ENCODE measurements at places on chromosomes 4 and X.

GRCh38 chrX:148771440-148771839 lies 271.0 kb downstream of the AFF2 start:
- no peak for DNase-seq

GRCh38 chr4:183022617-183023016 lies 76.4 kb upstream of the WWC2 start:
- no peak for DNase-seq

GRCh38 chr4:38590046-38590445 lies 74.0 kb upstream of the KLF3 start:
- no peak for DNase-seq

GRCh38 chrX:17046478-17047097 lies 100.1 kb downstream of the REPS2 start:
- peak; percentile 5 for DNase-seq

GRCh38 chr4:137536789-137537561 lies 4.7 kb upstream of the PCDH18 start:
- DNase-seq, result no peak

DNA sequence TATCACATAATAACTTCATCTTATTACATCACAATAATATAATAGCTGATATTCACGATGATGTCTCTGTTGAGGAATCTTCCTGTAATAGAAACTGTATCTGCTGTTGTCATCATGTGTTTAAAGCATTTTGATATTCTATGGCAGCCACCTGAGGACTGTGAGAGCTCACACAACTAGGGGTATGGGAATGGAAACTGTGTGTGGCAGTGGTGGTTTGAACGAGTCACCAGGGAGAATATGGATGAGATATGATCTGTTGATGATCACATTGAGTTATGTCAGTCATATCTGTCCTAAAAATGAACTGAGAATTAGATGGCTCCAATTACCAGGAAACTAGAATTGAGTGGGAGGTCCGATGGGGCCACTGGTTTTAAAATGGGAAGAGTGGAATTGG lies 169.6 kb downstream of the MID1IP1 start:
- no peak for DNase-seq

- no peak for DNase-seq
Measured at GRCh38 chr4:11342401-11342800, 86.3 kb downstream of the HS3ST1 start.

DNA sequence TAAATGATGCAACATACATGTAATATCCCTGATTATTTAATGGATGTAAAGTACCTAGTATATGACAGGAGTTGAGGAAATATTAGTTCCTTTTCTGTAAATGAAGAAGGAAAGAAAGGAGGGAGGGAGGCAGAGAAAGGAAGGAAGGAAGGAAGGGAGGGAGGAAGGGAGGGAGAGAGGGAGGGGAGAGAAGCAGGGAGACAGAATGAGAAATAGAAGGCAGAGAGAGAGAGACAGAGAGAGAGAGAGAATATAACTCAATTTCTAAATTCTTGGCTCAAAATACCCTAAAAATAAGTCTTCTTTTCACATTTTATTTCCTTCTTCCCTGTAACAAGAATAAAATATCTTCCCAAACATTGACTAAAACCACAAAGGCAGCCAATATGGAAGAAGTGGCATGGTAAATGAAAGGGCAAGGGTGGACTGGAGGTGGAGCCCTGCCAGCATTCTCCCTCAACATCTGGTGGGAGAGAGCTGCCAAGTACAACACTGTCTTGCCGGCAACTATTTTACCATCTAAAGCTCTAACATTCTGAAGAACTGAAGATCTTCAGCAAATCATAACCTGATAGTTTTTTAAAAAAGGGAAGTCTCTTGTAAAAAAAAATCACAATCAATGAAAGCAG lies 245.1 kb downstream of the PPP3CA start:
- DNase-seq, result no peak

GRCh38 chr4:145199051-145199716 lies 18.8 kb upstream of the OTUD4 start:
- DNase-seq, result no peak

- DNase-seq, result no peak
Measured at GRCh38 chr4:41267997-41268396, 11.3 kb downstream of the UCHL1 start.

- DNase-seq, result no peak
Measured at GRCh38 chr4:98473046-98473445, 185.4 kb downstream of the TSPAN5 start.

DNA sequence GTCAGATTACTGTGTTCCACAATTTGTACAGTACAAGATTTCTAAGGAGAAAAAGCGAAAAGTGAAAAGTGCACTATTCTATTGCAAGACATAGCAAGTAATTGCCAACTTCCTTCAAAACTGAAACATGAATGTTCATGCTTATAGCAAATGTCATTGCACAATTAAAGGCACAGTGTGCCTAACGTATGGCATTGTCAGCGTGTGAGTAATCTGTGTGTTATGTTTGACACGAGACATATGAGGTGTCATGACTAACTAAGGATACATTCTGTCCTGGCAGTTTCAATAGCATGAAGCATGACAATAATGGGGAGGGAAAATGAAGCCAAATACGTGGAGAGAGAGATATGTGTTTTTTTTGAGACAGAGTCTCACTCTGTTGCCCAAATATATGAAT lies 33.6 kb upstream of the TBC1D9 start:
- no peak for DNase-seq

DNA sequence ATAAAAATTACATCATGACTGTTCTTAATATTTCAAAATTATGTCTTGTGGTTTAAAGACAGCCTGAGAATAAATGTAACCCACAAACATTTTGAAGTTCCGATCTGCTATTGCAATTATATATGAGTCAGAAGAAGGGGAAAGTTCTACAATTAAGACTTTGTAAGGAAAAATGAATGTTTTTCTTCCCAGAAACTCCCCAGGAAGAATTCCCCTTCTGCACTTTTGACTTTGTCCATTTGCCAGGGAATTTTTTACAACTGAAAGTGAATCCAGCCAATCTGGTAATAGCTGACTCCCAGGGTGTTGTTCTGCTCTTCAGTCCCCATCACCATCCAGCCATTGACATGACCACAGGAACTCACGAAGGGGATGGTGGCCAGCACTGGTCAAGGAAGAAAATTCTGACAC lies 61.6 kb upstream of the NOCT start:
- no peak for DNase-seq

- DNase-seq, result no peak
Measured at GRCh38 chr4:152974468-152975379, 38.6 kb downstream of the FHDC1 start.

DNA sequence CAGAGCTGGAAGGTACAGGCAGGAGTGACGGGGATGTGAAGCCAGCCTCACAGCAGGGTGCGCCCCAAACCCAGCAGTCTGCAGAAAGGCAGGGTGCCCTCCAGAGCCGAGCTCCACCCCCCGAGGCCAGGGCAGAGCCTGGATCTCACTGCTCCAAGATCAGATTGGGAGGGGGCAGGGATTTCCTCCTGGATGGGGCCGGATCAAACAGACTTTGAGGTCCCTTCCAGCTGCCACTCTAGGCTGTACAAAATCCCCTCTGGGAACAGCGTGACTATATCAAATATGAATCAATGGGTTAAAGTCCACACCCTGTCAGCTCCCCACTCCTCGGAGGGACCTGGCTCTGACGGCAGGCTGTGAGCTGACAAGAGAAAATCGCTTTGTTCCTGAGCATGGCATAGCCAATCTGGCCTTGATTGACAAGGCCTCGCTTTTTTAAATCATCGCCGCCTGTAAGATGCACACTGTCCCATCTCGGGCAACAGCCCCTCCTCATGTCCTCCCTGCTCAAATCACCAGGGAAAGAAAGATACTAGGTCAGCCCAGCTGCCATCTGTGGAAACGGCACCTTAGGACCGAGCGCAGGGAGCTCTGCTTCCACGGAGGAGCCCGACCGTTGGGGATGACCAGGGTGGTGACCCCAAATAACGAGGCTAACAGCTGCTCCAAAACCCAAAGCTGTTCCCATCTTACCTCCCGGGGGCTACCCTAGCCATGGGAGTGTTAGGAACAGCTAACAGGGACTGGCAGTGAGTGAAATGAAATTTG lies 39.9 kb downstream of the PSAPL1 start:
- DNase-seq, result no peak

DNA sequence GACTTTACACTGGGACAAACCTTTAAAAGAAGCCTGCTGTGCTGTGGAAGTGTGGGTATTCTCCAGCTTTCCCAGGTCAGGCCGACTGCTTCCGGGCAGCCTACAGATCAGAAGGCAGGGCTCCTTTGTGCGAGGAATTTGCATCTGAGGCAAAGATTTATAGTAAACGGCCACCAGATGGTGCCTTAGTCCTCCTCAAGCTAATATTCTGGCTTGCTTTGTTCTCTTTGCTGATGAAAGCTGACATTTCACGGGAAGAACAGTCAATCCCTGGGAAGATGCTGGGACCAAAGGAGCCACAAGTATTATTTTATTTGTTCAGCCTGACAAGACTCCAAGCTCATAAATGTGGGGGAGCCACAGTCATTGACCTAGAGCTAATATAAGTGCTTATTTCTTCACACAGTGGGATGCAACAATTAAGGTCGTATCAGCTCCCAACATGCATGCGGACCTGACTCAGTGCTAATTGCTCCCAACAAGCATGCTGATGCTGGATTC lies 120.7 kb upstream of the TRIM2 start:
- no peak for DNase-seq

DNA sequence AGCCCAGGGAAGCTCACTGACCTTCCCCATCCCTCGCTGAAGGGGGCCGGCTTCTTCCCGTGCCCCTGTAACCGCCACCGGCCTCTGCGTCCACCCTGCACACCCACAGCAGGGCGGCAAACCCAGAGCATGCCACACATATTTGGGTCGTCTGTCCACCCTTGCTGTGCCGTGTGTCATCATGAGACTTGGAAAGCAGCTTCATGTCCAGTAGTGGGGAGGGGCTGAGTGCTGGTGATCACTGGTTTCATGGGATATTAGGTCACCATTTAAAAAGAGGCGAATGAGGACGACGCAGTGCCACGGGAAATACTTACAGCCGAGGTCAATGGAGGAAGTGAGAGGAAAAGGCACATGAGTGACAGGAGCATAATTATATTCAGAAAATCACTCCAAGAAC lies 74.8 kb downstream of the HTRA3 start:
- DNase-seq, result no peak

DNA sequence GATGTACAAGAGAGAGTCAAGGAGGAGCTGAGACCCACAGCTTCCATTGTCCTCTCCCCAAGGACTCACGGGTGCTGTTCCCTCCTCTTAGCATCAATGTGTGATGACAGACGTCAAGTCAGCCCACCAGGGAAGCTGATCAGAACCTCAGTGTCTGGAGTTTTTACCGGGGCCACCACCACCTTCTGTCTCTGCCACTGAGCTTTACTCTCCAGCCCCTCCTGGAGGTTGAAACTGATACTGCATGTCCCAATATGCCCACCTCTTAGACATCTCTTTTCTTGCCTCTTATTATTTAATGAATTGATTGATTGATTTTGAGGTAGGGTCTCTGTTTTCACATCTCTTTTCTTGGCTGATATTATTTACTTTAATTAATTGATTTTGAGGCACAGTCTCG lies 10.3 kb upstream of the AKAP17A start:
- DNase-seq, result no peak

- no peak for DNase-seq
Measured at GRCh38 chr4:39698424-39699009, 581 bp downstream of the UBE2K start.

GRCh38 chrX:129772796-129773431 lies 6.8 kb upstream of the SASH3 start:
- no peak for DNase-seq

DNA sequence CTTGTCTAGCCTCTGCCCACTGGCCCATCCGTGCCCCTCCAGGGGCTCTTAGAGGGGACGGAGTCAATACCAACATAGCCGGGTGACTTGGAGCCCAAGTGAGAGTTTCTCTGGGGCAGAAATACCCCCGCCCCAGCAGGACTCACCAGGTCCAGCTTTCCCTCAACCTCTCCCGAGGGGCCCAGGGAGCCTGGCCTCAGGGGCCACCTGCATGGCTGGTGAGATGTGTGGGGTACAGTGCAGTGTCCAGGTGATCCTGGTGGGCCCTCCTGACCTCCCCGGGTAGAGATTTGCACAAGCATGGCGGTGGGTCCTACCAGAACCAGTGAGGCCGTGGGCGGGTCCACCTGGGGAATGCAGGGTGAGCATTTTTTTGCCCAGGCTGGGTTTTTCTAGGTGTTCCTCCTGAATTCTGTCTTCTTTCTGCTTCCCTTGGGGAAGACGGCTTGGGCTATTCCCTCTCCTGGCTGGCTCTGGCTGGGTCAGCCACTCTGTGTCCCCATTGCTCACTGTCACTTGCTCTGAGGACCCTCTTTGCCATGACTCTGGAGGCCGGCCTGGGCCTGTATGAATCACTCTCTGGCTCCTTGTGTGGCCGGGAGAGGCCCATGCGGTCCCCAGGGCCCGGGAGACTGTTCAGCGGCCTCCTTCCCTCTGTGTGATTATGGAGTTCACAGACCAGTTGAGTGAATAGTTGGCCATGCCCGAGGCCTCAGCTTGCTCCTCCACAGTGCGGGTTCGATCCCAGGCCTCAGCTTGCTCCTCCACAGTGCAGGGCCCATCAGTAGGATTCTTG lies 71.0 kb upstream of the NKX1-1 start:
- DNase-seq, result no peak

GRCh38 chr4:108292229-108292628 lies 123.5 kb upstream of the LEF1 start:
- no peak for DNase-seq

DNA sequence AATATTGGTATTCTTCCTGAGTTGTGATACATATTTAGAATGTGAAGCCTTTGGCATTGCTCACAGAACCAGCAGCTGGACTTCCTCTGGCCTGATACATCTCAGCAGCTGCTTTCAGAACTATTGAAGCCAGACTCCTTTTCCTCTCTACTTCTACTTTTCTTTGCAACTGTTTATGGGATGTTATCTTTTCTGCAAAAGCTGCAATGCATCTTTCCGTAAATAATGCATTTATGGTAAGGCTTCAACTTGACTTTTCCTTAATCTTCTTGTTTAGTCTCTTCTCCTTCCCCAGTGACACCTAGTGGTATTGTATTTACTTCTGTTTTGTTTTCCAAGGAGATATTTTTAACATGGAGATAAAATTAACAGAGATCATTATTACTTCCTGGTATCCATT lies 1548.7 kb downstream of the PCDH7 start:
- DNase-seq, result no peak

- no peak for DNase-seq
Measured at GRCh38 chr4:121737846-121738554, 27.0 kb downstream of the SMIM43 start.
